ENCODE measurements at places on chromosomes 7 and 10.

GRCh38 chr7:13989126-13989948, at the start of gene ETV1:
TSS of gene ETV1 (minus strand) at chr7:13989666. CDS start at chr7:13989052, 614 bp downstream.
- peak; percentile 36 for DNase-seq

GRCh38 chr10:47261121-47261520, 38.9 kb upstream of the GDF10 start:
- no peak for DNase-seq

GRCh38 chr7:46945328-46945727, 636.6 kb downstream of the TNS3 start:
- no peak for DNase-seq

GRCh38 chr10:4556527-4556926, 269.5 kb upstream of the AKR1E2 start:
- no peak for DNase-seq

DNA sequence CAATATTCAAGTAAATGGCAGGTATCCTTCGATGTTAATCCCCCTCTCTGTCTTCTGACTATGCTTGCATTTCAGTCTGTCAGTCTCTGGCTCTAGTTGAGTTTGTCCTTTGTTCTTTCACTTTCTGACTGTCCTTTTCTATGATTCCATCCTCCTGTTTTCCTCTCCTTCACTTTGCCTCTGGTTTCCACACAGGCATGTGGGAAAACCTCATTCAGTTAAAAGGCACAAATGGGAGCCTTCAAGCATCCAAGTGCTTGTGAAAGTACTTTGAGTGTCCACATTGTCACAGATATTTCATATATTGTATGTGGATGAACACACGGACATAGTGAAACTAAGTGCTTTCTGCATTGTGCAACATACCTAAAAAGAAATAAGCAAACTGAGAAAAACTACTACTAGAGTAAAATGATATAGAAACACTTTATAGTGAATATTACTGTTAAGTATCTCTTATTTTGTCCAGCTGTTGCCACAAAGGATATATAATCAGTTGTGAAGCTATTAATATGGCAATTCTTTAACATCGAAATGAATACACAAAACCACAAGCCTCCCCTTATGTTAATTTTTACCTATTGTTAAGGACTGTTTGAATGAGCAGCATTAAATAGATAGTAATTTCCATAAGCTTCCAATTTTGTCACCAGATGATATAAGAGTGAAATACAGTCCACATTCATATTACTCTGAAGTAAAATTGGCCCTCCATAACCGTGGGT, 71.7 kb downstream of the NRBF2 start:
- no peak for DNase-seq

DNA sequence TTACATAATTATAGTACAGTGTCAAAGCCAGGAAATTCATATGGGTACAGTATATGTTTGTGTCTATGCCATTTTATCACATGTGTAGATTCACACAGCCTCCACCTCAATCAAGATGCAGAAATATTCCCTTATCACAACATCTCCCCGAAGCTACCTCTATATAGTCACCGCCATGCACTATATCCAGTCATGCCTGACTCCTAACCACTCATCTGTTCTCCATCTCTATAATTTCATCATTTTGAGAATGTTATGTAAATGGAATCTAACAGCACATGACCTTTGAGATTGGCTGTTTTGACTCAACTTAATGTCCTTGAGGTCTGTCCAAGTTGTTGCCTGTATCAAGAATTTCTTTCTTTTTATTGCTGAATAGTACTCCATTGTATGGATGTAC, 22.3 kb upstream of the SLC25A13 start:
- no peak for DNase-seq

GRCh38 chr7:57404343-57404966, 45.5 kb upstream of the ZNF716 start:
- no peak for DNase-seq

- DNase-seq = no peak
Observed at GRCh38 chr10:37639200-37639599, 218.2 kb downstream of the ZNF248 start.

DNA sequence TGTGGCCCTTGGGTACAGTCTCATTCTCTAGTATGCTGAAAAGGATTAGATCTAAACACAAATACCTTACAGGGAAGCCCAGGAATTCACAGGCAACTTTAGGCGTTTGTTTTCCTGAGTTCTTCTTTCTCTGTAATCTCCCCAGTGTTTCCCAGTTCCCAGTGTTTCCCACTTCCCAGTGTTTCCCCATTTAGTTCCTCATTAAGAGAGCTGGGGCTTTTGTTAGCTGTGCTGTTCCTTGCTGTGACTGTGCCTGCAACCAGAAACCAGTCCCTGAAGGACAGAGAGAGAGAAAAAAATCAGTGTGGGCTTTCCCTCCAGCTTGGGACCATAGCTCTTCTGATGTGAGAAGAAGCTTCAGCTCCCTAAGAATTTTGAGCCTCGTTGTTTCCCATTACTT, 802.9 kb upstream of the COBL start:
- no peak for DNase-seq

Data from NCI-H1694 (cell line).